Omental fat pad (tissue), 4 donors: ENCODE measurements at places on chromosomes 16 and 17.

- DNase-seq: no peak
Measured at GRCh38 chr16:67105881-67106280, 3.9 kb upstream of the PHAF1 start.

GRCh38 chr16:52874042-52874441 is 178.7 kb downstream of the CHD9NB start:
- DNase-seq: no peak

GRCh38 chr16:88578446-88579313 is 8.5 kb downstream of the ZC3H18 start:
- DNase-seq: no peak

- no peak for DNase-seq
Measured at GRCh38 chr17:49646391-49647255, 31.3 kb downstream of the SPOP start.

GRCh38 chr16:21684199-21684598 is 20.4 kb downstream of the OTOA start:
- no peak for DNase-seq

GRCh38 chr16:3096362-3096761 is 2.7 kb downstream of the ZSCAN10 start:
- no peak for DNase-seq

- DNase-seq: no peak
Measured at GRCh38 chr17:44552361-44552760, 4.9 kb upstream of the FZD2 start.

- DNase-seq: no peak
Measured at GRCh38 chr17:10018461-10018891, 113.4 kb upstream of the RCVRN start.

DNA sequence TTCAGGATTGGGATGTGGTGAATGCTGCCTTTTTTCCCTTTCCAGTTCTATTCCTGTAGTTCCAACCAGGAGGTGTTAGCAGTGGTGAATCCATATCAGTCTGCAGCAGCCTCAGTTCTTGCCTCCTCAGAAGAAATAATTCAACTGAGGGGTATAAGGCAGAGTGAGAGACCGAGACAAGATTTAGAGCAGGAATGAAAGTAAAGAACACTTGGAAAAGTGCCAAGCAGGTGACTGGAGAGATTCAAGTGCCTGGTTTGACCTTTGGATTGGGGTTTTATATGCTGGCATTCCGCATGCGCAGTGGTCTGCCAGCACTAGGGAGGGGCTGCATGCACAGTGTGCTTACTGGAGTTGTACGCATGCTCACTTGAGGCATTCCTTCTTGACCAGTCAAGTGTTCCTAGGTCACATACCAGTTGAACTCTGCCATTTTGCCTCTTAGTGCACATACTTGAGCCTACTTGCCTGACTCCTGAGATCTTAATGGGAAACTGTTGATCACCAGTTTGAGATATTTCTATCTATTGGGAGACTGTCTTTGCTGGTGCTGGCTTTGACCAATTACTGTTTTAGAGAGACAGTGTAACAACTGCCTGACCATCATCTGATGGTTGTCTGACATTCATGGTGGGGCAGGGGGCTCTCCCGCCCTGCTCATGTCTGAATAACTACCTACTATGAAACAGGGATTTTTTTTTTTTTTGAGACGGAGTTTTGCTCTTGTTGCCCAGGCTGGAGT is 680 bp upstream of the CCL15 start:
- DNase-seq: no peak

GRCh38 chr17:47982645-47983390 is 11.9 kb downstream of the CDK5RAP3 start:
- DNase-seq: no peak

DNA sequence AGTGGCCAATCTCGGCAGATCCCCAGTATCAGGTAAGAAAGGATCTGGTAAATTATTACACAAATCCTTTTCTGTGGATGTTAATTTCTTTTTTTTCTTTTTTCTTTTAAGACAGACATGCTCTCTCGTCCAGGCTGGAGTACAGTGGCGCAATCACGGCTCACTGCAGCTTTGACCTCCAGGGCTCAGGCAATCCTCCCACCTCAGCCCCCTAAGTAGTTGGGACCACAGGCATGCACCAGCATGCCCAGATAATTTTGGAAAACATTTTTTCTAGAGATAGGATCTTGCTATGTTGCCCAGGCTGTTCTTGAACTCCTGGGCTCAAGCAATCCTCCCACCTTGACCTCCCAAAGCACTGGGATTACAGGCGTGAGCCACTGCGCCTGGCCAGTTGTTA is 54.0 kb downstream of the GAS7 start:
- no peak for DNase-seq

DNA sequence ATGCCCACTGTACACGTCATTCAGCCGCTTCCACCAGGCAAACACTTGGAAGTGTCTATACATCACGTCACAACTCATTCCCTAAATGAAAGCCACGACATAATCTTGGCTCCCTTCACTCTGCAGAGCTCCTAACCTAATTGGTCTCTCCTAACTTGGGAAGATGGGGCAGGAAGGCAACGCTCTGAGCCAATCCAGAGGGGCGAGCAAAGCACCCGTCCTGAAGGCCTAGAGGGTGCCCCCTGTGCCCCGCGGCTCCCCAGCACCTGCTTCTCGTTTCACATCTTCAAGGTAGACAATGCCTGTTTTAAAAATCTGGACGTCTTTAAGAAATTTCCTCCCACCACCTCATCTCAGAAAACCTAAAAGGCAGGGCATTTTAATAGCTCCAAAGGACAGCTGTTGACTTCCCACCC is 1.0 kb downstream of the CSNK2A2 start:
- DNase-seq: no peak

GRCh38 chr17:78538033-78538776 is 39.0 kb downstream of the DNAH17 start:
- no peak for DNase-seq

DNA sequence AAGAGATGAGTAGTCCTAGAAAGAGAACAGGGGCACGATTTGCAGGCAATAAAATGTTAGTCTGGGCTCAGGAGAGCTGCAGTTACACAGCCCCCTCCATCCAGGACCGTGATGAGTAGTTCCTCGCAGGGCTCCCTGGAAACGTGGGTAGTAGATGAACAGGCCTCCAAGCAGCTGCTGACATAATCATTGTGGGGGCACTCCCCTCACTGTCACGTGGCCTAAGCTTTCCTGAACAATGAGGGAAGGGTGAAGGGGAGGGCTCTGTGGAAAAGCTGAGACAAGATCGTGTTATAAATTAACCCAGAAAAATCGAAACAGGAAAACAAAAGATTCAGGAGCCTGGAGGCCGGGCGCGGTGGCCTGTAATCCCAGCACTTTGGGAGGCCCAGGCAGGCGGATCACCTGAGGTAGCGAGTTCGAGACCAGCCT is 1.3 kb upstream of the PER1 start:
- peak; percentile 69 for DNase-seq

DNA sequence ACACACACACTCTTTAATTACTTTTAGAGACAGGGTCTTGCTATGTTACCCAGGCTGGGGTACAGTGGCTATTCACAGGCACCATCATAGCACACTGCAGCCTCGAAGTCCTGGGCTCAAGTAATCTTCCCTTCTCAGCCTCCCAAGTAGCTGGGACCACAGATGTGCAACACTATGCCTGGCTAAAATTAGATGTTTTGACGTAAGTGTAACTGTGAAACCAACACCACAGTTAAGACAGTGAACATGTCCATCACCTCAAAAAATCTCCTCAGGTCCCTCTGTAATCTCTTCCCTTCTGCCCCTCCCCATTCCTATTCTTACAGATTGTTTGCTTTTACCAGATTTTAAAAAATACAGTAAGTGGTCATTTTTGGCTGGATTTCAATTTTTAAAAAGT is 66.7 kb downstream of the RPGRIP1L start:
- DNase-seq: no peak

GRCh38 chr17:30363715-30364202 is 15.0 kb upstream of the CPD start:
- DNase-seq: no peak

- DNase-seq: peak; percentile 59
Measured at GRCh38 chr17:36544307-36545076, at the start of gene GGNBP2. Gene GGNBP2, plus strand, starts transcription at chr17:36544919. Its CDS starts 806 bp downstream, at chr17:36545725.

DNA sequence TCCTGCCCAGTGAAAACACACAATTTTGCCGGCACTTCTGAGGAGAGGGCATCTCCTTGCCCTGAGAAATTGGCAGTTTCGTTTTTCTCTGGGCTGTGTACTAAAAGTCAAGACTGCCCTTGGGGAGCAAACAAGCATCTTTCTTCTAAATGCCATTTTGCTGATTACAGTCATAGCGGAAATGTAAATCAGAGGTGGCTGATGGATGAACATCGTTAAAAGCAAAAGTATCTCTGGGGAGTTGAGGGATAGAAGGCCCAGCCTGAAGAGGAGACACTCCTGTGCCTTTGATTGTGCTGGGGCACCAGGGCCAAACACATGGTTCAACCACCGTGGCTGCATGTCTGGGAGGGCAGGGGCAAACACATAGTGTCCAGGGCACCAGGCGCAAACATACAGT is 49.8 kb downstream of the ABCC12 start:
- no peak for DNase-seq

- DNase-seq: no peak
Measured at GRCh38 chr17:48561884-48562810, 16.0 kb downstream of the HOXB4 start.

DNA sequence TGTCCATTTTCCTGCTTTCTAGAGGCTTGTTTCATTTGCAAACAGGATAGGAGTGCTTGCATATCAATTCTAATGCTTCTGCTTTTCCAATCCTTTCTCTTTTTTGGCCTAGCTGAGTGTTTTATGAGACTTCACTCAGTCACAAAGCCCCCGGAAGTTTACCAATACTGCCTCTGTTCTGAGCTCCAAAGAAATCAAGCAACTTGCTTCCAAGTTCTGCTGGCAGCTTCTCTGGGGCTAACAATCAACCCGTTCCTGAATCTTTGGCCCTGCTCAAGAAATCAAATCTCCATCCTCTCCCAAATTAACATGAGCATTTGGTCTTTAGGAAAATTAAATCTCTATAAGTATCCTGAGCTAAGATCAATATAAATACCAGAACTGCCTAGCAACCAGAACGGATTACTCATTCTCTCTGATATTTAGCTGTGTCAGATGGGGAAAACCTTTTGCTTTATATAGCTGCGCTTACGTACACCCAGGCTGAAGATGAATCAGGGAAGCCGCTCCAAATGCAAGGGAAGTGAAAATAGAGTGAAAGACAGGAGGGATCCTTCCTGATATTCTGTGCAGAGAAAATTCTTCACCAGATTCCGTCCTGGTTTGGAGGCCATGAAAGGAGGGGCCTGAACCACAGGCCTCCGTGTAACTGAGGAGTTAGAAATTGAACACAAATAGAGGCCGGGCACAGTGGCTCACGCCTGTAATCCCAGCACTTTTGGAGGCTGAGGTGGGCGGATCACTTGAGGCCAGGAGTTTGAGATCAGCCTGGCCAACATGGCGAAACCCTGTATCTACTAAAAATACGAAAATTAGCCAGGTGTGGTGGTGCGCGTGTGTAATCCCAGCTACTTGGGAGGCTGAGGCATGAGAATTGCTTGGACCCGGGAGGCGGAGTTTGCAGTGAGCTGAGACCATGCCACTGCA is 23.3 kb upstream of the GRB2 start:
- DNase-seq: no peak

GRCh38 chr17:33508215-33508614 is 215.1 kb upstream of the ASIC2 start:
- DNase-seq: no peak
